ENCODE measurements at places on chromosomes 13 and 19.

DNA sequence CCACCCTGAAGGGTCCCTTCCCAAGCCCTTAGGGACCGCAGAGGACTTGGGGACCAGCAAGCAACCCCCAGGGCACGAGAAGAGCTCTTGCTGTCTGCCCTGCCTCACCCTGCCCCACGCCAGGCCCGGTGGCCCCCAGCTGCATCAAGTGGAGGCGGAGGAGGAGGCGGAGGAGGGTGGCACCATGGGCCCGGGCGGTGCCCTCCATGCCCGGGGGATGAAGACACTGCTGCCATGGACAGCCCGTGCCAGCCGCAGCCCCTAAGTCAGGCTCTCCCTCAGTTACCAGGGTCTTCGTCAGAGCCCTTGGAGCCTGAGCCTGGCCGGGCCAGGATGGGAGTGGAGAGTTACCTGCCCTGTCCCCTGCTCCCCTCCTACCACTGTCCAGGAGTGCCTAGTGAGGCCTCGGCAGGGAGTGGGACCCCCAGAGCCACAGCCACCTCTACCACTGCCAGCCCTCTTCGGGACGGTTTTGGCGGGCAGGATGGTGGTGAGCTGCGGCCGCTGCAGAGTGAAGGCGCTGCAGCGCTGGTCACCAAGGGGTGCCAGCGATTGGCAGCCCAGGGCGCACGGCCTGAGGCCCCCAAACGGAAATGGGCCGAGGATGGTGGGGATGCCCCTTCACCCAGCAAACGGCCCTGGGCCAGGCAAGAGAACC, 1.5 kb downstream of the EGLN2 start:
- DNase-seq: no peak

DNA sequence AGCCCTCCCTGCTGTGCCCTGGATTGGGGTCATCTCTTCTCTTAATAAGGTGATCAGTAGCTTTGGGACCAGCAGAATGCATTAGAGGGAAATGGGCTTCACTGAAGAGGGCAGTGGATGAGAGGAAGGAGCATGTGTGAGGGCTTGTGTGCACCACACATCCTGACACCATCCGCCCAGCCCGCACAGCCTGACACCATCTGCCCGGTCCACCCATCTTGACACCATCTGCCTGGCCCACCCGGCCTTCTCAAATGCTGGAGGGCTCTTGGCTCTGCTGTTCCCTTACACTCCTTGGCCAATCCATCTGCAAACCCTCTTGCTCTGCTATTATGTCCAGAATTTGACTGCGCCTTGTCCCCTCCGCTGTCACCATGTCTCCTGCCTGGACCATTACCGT, 41.8 kb downstream of the BICRA start:
- no peak for DNase-seq

GRCh38 chr13:67023130-67023876, 206.8 kb downstream of the PCDH9 start:
- peak; percentile 38 for DNase-seq

DNA sequence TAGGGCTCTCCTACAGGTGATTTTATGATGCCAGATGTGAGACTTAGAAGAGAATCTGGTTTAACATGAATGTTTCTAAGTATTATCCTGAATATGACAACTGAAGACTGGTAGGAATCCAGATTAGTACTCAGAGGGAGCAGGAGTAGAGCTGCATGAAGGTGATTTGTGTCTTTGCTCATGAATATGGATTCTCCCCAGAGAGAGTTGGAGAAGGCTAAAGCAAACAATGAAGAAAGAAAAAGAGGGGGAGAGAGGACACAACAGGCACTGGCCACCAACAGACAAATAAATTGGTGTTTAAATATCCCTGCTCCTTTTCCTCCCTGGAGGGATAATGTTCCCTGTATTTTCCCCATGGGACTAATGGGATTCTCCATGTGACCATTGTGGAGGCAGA, 427.0 kb upstream of the KLF12 start:
- DNase-seq: no peak

GRCh38 chr13:22495819-22496218, 685.0 kb upstream of the SGCG start:
- DNase-seq: no peak

- peak; percentile 64 for DNase-seq
These were observed 969 bp upstream of the CEACAM5 start for GRCh38 chr19:41707502-41707812.

DNA sequence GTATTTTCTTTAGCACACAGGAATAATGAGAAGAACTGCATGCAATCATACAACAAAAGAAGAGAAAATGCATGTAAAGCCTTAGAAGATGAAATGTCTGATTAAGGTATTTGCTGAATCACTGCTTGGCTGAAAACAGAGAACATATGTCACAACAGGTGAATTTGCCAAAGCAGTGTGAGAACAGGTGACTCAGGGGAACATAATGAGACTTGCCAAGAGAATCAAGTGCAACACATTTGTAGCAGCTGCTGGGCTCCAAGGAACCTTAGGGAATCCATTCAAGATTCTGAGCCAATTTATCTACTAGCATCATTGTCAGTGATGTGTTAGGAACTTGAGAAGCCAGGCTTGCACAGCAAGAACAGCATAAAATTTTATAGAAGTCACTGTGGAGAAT, 273.1 kb downstream of the PCDH20 start:
- DNase-seq: no peak

GRCh38 chr13:33743438-33744368, 74.2 kb upstream of the RFC3 start:
- DNase-seq: no peak

- DNase-seq: no peak
These were observed 6.8 kb upstream of the GTF2F2 start for GRCh38 chr13:45113233-45114224.

DNA sequence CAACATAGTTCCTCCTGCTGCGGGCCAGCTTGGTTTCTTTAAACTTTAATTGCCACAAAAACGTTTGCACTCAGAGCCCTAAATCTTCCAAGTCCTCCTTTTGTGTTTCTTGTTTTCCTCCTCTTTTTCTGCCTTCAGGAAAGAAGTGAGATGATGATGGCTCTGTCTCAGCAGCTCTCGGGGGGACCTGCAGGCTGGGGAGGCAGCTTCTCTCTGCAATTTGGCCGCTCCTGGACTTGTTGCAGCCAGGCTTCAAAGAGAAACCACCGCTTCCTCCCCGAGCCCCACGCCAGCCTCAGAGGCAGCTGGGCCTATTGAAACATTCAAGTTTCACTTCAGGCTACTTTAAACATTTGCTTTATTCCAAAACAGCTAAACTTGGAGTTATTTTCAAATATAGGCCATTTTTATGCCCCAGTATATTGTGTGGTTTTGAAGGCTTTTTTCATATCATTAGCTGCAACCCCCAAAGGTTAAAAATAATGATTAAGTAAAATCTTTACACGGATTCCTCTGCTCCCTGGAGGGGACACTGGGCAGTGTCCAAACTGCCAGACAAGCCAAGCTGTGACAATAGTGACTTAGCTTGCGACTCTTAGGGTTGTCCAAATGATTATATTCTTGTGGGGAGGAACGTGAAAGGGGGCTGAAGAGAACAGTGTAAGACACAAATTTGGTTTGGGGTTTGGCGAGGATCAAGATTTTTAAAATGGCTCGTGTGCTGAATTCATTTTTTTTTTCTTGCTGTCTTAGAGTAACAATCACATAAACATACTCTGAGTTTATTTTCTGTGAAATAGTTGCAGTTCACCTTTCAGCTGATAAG, 330.8 kb downstream of the DLEU7 start:
- DNase-seq: peak; percentile 63

DNA sequence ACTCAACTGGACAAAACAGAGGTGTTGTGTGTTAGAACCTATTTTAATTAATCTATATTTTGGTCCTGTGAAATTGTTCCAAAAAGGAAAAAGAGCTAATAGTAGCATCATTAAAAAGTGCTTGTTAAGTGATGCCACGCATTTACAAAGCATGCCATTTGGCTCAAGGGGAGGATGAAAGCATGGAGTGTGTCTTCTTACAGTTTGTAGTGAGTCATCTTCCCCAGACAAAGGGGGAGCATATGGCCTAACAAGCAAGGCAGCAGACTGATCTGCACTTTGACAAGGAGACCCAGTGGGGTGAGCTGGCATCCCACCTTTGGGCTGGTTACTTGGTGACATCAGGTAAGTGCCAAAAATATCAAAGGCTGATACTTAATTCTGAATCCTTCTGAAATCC, 297.0 kb downstream of the FGF9 start:
- no peak for DNase-seq

GRCh38 chr19:38666663-38667511, 19.4 kb downstream of the ACTN4 start:
- peak; percentile 49 for DNase-seq

GRCh38 chr13:50644081-50644871, 199.2 kb downstream of the DLEU7 start:
- DNase-seq: no peak

GRCh38 chr13:44908266-44908665, 81.0 kb downstream of the NUFIP1 start:
- no peak for DNase-seq

GRCh38 chr13:26861941-26862340, 101.4 kb upstream of the GPR12 start:
- no peak for DNase-seq

DNA sequence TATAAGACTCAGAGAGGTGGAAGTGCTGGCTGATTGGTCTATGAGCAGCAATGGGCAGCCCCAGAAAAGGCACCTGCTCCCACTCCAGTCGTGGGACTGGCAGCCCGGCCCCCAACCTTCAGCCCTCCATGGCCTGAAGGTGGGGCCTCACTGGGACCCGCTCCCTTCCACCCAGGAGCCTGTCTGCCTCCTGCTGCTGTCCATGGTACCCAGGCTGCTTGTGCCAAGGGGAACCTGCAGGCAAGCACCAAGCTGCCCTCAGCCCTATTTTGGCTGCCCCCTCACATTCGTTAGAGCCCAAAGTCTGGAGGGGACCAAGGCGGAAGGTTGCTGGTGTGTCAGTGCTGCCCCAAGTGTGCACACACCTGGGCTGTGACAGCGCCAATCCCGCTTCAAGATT, 2304.9 kb downstream of the PCDH9 start:
- DNase-seq: no peak

GRCh38 chr13:46515803-46516202, 37.2 kb upstream of the LRCH1 start:
- DNase-seq: no peak

GRCh38 chr19:51421229-51422052, 4.0 kb upstream of the SIGLEC10 start:
- no peak for DNase-seq

DNA sequence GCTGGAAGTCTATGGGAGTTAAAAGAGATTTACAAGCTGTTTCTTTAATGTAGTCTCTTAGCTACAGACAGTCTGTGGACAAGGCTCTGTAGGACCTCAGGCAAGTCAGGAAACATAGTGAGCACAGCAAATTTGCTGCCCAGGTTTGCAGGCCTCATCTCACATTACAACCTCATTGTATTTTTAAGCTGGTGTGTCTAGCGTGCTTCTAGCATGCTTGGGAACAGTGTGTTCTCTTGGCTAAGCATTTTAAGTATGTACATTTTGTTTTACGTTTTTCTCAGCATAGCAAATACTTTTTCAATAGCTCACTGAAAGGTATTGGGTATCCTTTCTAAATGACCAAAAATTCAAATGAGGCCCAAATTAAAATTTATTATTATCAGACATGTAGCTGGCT, 113.2 kb downstream of the STARD13 start:
- no peak for DNase-seq

DNA sequence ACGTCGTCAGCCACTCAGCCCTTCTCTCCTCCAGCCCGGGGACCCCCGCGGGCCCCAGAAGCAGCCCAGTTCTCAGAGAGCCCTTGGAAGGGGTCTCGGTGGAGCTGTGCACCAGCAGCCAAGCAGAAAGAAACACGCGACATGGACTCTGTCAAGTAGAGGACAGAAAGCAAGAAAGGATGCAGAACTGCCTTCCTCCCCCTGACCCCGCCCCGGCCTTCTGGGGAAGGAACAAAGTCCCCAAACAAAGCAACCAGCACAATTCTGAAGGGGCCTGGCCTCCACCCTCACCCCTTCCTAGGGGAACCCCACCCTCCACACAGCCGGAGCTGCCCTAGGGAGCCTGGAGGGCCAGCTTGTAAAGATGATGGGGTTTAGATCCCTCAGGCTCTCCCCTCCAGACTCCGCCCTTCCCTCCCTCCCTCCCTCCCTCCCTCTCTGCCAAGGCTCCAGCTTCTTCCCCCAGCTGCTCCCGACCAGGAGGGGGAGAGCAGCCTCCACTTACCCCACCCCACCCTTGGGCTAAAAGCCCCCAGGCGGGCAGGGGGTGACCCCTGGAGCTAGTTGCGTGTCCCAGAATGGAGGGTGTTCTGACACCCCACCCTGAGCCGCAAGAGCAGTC, 7.8 kb downstream of the LYL1 start:
- no peak for DNase-seq

- DNase-seq: no peak
These were observed 2.2 kb downstream of the ZNF787 start for GRCh38 chr19:56118666-56119581.

GRCh38 chr13:49776871-49777270, 15.6 kb downstream of the KPNA3 start:
- no peak for DNase-seq

- peak; percentile 40 for DNase-seq
These were observed 372.7 kb downstream of the LIG4 start for GRCh38 chr13:107842562-107843180.

- no peak for DNase-seq
These were observed 22.6 kb upstream of the SLAIN1 start for GRCh38 chr13:77674852-77675251.

DNA sequence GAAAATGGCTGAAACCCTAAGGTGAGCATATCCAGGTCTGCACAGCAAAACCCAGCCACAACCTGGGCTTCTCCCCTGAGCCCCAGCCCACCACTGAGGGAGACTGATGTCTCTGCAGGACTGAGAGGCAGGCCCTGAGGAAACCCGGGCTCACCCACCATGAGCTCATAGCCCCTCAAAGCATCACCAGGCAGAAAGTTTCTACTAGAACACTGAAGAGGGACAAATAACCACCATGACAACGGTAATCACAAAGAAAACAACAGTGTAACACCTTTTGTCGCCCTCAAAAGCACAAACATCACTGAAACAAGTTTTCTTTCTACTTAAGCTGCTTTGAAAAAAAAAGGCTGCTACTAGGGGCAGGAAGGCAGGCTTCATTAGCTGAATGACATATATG, 29.8 kb downstream of the TSHZ3 start:
- DNase-seq: no peak

DNA sequence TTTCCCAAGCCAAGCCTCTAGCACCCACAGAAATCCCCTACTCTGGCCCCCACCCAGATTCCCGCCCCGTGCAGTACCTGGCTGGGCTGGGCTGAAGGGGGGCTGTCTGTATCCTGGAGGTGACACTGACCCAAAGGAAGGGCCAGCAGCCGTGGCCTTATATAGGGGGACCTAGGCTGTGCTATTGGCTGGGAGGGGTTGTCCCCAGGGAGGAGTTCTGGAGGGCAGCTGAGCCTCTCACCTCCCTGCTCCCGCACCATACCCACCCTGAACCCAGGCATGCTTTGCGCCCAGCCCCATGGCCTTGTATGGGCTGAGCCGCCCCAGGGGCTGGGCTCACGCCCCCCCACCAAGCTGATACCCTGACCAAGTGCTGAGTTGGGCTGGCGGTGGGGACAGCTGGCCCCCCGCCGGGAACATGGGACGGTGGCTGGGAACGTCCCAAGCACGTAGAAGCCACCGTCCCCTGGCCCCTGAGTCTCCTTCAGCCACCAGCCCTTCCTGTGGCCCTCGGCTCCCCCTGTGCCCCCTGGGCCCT, at the start of gene CKM:
Gene CKM (minus strand): TSS at position 132 of the 538 bp plus-strand sequence. CDS start 3,162 bp downstream, outside the sequence.
- no peak for DNase-seq
